Pancreas (tissue), 10 donors: ENCODE measurements at places on chromosomes 3 and 15. TPM values are rescaled to one million over a fixed set of nuclear protein-coding genes. Genes with fewer than 3 reads are reported as not detected.

DNA sequence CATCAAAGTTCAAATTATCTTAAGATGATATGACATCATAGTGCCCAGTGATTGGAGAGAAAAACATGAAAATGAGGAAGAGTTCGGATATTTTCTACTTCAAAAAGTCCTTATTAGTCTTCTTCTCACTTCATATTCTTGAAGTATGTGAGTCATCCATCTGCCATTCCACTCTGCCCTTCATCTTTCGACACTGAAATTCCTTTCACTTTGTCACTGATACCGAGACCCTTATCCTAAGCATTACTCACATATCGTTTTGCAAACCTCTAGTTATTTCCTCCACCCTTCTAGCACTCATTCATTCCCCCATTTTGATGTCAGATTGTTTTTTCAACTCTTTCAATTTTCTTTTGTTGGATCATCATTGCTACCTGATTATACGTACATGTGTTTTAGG, 4.0 kb downstream of the OR5H14 start:
- no peak for DNase-seq

DNA sequence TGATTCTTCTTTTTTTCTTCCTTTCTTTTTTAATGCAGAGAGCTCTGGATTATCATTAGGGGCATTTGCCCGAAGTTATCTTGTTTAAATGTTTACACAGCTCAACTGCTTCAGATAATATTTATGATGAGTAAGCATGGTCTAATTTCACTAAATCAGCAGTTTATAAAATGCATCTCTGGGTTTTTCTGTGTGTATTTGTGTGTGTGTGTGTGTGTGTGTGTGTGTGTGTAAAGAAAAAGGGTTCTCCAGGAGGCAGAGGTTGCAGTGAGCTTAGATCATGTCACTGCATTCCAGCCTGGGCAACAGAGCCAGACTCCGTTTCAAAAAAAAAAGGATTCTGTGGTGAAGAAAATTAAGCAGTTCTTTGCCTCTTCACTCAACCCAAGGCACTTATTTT, 25.9 kb upstream of the TNFSF10 start:
- no peak for DNase-seq

- no peak for DNase-seq
Observed at GRCh38 chr15:88623061-88623460, 1.9 kb downstream of the AEN start.

- DNase-seq, result no peak
Observed at GRCh38 chr3:66544619-66545429, 44.0 kb upstream of the LRIG1 start.

DNA sequence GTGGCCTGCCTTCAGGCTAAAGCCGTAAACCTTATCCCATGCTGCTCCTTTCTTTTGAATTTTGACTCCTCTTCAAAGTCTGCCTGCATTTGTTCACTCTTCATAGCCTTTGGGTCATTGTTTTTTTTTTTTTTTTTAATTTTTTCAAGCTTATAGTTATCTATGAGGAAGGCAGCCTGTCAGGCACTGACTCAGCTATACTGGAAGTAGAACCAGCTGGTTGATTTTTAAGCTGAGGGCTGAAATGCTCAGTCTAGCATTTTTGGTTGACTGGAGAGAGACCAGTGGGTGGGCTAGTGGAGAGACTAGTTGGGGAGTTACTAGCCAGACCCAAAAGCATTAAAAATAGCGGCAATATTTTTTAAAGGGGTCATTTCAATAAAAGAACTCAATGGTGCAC, 44.1 kb downstream of the C3orf20 start:
- DNase-seq, result no peak

- no peak for DNase-seq
Observed at GRCh38 chr3:186614266-186614596, 1.4 kb downstream of the AHSG start.

GRCh38 chr3:180252683-180253082, 215.9 kb upstream of the PEX5L start:
- no peak for DNase-seq

- no peak for DNase-seq
Observed at GRCh38 chr15:89021224-89021623, 67.0 kb upstream of the ABHD2 start.

DNA sequence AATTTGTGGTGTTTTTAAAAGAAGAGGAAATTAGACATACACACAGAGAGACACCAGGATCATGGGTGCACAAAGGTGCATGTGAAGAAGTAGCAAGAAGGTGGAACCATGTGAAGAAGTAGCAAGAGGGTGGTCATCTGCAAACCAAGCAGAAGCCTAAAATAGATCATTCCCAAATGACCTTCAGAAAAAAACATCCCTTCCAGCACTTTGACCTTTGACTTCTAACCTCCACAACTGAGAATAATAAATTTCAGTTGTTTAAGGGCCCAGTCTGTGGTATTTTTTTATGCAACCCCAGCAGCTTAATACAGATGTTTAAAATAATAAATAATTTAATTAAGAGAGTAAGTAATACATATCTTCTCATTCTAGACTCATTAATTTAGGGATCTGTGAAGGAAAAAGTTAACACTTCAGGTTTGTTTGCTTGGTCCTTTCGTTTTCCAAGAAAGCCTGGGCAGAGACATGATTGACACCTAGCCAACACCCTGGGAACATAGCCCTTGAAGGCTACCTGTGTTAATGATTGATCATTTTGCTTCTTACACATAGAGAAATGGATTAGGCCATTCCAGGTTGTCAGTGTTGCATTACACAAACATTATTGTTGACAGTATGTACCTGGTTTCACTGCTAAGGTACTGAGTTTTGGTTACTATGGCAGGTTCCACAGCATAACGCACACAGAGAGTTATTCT, 1331.2 kb upstream of the GBE1 start:
- DNase-seq, result no peak

GRCh38 chr15:83446904-83447709, at the start of gene SH3GL3:
SH3GL3 (plus strand) TSS chr15:83447341; CDS start chr15:83447534, 193 bp downstream.
- DNase-seq, result peak; percentile 78

GRCh38 chr3:126459111-126459762, 16.5 kb downstream of the ZXDC start:
- peak; percentile 53 for DNase-seq

DNA sequence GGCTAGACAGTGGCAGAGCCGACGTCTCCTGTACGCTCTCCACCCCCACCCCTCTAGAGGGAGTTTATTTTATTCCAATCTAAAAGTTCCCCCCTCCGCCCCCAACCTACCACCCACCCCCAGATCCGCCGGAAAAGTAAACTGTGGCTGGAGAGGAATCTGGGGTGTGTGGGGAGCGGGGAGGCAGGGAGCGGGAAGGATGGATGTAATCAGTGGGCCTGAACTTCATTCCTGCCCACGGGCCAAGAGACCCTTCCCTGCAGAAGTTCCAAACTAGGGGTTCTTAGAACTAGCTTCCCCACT, 537 bp upstream of the CSRNP1 start:
- DNase-seq, result no peak

DNA sequence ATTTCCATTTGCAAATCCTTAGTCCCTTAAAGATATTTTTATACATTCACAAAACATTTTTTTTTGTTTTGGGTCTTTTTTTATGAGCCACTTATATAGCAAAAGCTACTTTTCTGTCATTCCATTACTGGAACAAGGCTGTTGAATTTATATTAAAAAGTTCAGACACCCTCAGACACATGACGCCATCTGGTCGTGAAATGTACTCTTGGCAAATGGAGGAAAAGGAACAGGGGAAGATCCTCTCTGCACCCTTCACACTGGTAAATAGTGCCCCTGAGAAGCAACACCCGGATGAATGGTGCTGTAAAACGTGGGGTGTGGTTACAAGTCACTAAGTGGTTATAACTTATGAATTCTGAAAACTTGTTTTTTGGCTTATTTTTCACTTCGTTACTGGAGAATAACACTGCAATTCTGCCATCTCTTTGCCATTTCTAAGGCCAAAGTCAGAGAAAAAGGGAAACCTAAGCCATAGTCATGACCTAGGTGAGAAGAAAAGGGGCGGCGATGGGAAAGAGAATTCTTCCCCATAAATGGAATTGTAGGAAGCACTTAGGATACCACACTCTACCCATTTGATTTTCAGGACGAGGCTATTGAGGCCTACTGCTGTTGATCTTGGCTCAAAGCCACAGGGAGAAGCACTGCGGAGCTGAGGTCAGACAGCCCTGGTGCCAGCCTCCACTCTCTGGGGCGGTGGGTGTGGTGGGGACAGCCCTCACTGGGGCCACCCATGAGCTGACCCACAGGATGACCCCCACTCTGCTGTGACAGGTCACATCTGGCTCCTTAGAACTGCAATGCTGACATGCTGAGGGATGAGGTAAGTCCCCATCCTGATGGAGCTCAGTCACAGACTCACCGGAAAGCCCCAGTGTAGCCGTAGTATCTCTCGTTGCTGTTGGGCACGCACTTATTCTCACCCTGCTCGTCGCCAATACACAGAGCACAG, 21.9 kb downstream of the LTF start:
- DNase-seq, result no peak

- no peak for DNase-seq
Observed at GRCh38 chr3:138509586-138509985, 75.2 kb downstream of the ESYT3 start.

- DNase-seq, result no peak
Observed at GRCh38 chr3:178971614-178972013, 100.0 kb downstream of the ZMAT3 start.

GRCh38 chr15:80669663-80670273, 25.3 kb upstream of the ABHD17C start:
- no peak for DNase-seq

GRCh38 chr15:58212909-58213526, 74.8 kb downstream of the AQP9 start:
- no peak for DNase-seq

DNA sequence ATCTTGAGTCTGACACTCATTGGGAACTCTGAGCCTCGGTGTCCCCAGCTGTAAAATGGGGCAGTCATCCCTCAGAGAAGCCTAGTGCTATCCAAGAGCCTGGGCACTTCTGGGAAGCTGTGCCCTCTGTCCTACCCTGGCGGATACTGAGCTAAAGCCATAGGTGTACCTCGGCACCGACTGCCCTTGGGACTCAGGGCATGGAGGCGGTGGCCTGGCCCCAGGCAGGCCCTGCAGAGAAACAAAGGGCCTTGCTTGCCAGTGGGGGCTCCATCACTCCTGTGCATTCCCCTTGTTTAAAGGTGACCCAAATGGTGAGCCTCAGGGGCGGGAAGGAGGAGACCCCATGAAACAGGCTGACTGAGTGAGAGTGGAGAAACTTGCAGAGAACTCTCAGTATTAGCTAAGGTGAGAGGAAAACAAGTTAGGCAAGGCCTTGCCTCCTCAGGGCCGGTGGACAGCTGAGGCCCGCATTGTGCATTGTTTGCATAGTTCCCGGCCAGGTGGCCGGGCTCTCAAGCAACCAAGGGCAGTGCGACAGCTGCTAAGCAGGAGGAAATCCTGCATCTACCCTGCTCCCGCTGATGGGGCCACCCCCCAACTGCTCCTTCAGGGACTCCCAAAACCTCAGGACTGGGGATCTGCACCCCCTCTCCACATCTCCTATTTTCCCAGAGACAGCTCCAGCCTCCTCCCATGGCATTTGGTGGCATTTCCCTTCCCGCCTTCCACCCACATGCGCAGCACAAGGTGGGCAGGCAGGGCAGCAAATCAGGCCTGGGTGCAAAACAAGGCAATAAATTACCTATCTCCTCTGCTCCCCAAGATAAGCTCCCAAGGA, 4.3 kb downstream of the PFKFB4 start:
- DNase-seq, result peak; percentile 91

The ACOX2 gene
- 5.6 TPM for total RNA-seq

The TFRC gene
- 45.6 TPM for total RNA-seq

The SLC12A1 gene
- total RNA-seq, result 0.03 TPM

The RFT1 gene
- 19.3 TPM for total RNA-seq

The SLC28A1 gene
- not detected for total RNA-seq

The C2CD4A gene
- 16.1 TPM for total RNA-seq

The KIAA1143 gene
- 11.6 TPM for total RNA-seq

The SERINC4 gene
- total RNA-seq, result not detected
